ENCODE measurements at places on chromosomes 5 and 9.

- DNase-seq, result no peak
Observed at GRCh38 chr9:7174884-7175283, 417.1 kb downstream of the KDM4C start.

- DNase-seq, result no peak
Observed at GRCh38 chr5:68122439-68123328, 92.9 kb upstream of the PIK3R1 start.

DNA sequence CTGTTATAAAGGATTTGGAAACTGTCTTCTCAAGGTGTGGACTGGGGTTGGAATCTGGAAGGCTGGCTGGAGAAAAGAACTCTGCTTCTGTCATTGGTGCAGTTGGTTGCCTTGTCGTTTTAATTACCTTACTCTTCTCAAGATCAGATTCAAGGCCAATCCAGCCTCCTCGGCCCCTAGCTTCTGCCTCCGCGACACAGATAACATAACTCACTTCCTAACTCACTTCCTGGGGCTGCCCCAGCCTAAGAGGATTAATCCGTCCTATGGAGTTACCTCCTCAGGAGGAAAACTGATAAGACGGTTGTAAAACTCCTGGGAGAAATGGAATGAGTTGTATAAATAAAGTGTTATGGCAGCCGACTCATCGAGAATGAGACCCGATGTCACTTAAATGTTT is 389.1 kb upstream of the WWC1 start:
- no peak for DNase-seq

GRCh38 chr5:68465133-68465532 is 249.6 kb downstream of the PIK3R1 start:
- no peak for DNase-seq

GRCh38 chr5:137283801-137284200 is 215.3 kb downstream of the SPOCK1 start:
- no peak for DNase-seq

DNA sequence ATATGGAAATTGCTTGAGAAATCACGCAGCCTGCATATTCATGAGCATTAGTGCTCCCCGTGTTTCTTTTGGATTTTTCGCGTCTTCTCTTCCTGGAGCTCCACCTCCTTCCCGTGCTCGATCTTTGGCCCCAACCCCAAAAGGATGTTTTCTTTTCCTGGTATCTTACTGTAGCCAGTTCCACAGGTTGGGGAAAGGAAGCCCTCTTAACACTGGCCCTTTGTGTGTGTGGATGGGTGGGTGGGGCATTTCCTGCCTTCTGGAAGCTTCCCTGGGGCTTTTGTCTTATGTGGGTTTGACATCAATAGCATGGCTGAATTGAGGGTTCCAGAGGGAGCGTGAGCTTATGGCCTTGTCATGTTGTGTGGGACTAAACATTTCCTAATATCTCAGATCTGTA is 21.9 kb downstream of the STXBP1 start:
- DNase-seq, result no peak

DNA sequence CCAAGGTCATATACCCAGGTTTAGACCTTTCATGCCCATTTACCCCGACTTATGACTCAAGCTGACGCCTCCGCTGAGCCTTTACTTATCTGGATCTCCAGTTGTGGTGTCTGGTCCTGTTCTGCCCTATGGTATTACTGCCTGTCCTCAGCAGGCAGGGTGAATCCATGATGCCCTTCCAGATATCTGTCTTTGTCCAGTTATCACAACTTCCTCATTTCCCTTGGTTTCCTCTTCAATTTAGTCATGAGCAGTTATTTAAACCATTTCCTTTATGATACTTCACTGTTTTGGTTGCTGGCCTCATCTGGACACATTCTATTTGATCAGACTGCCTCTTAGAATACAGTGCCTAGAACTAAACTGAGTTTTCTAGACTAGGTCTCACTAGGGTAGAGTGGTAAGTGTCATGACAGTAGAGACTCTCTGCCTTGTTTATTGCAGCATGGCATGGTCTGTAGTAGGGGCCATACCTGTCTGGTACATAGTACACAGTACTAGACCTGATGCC is 93.3 kb downstream of the MELK start:
- no peak for DNase-seq

- DNase-seq, result peak; percentile 8
Observed at GRCh38 chr5:132385326-132386105, 16.0 kb downstream of the SLC22A5 start.

DNA sequence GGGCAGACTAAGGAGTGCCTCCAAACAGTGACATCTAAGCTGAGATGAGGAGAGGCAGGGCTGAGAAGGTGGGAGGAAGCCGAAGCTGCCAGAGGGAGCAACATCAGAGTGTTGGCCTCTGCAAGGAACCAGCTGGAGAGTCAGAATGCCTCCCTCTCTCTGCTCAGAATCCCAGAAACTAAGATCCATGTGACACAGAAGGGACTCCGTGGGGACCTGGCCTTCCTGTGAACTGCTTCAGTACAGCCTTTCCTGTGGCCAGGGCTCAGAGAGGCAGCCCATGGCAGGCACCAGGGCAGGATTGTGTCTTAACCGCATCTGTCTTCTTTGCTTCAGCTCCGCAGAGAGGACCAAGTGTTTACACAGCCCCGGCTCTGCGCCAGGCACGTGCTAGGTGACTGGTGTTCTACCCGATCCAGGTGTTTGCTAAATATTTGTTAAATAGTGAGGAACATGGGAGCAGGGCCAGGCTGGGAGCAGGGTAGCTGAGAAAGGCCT is 33.5 kb downstream of the KCNMB1 start:
- DNase-seq, result no peak

DNA sequence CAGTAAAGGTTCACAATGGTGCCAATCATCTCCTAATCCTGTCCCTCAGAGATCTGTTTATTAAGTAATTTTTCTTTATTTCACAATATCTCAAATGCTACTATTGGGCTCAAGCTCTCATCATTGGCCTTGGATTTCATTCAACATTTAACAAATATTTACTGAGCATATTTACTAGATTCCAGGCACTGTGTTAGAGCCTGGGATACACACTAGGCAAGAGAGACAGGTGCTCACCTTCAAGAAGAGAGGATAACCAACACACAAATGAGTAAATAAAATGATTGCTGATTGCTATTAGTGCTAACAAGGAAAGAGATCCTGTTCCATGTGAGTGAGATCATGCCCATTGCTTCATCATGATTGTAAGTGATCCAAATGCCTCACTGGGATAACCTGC is 27.4 kb downstream of the PPP2R2B start:
- no peak for DNase-seq

- no peak for DNase-seq
Observed at GRCh38 chr5:14452685-14453454, 128.7 kb upstream of the OTULINL start.
